ENCODE measurements at places on chromosomes 2 and 18.
A peak's percentile ranks its signal among the peaks of the same experiment; 100 is the strongest.

DNA sequence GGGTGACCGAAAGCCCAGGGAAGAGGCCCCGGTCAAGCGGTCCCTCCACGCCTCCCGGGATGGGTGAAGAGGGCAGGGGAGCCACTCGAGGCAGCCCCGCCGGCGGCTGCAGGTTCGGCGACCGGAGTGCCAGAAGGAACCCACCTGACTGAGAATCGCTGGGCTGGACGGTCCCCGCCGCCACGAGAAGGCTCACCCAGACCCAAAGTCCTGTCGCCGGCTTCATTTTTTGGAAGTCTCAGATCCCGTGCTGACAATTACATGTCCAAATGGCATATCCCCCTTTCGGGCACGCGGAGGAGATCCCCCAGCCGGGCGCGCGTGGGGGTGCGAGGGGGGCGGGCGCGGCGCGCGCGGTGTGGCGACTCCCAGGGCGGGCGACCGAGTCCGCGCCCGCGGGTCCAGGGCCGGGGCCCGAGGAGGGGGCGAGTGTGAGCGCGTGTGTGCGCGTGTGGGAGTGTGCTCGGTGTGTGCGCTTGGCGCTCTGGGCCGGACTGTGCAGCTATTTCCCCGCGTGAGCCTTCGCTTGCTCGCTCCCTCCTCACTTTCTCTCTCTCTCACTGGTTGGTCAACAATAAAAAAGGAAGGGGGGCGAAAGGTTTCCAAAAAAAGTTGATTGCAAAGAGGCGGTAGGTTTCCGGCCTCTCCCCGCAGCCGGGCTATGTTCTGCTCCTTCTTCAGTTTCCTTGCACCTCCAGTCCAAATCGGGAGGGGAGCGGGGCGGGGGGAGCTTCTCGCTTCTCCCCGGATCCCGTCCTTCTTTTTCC lies at the start of gene ERBB4:
TSS of gene ERBB4 (minus strand) at position 498 of the 767 bp plus-strand sequence. CDS start at position 226, 272 bp downstream.
- peak; percentile 50 for DNase-seq

DNA sequence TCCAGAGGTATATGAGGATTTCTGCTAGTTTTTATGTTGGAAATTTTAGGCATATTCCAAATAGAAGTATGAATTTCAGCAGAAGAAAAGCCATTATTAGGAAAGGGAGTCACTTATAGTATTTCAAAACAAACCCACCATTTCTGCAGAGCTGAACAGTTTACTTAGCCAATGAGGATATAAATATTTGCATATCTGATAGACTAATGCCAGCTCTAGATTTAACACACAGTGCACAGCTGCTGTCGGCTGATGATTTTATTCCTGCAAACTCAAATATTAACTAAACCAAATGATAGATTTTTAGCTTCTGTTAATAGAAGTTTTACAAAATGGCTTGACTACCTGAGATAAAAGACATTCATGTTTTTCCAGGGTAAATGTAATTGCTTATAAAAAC lies 375.8 kb upstream of the FANCL start:
- no peak for DNase-seq

- DNase-seq, result no peak
These were observed 36.8 kb upstream of the MAPRE3 start for GRCh38 chr2:26933431-26934334.

DNA sequence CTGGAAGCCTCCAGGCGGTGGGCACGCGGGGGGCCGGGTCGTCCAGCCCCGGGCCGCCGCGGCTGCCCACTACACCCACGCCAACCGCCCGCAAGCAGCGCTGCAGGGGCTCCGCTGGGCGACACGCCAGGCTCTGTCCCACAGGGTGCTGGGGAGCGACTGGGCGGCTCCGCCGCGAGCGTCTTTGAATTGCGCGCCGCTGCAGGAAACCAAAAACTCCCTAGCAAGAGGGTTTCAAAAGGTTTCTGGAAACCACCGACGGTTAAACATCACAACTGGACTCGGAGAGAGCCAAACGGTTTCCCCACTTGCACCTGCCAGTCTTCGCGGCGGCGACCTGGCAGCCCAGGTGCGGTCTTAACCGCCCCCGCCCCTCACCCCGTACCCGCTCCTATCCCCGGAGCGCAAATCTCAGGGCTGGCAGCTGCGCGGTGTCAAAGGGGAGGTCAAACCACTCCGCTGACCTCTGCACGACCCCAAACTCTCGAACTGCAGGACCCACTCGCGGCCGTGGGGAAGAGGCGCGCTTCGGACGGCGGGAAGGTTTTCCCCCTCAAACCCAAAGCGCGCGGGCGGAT lies 1.0 kb downstream of the CXCR4 start:
- no peak for DNase-seq

DNA sequence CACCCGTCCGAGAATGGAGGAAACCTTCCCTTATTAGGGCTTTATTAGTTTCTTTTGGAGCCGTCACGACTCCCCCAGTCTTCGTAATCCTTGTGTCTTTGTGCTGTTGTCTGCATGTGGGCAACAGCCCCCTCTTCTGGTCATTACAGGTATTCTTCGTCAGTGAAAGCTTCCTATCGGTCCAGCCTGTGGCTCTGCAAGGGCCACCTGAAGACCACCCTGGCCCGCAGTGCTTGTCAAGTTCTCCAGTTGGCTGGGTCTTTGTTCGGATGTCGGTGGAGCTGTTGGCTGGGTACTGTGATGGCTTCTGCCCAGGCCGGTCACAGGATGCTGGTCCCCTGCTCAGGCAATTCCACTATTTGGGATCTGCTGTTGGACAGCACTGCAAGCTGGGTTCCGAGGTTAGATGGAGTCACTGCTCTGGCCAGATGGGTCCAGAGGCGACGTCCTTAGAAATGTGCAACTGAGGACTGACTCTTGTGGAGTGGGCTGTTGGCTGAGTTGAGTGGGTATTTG lies 19.2 kb downstream of the E2F6 start:
- DNase-seq, result peak; percentile 59

DNA sequence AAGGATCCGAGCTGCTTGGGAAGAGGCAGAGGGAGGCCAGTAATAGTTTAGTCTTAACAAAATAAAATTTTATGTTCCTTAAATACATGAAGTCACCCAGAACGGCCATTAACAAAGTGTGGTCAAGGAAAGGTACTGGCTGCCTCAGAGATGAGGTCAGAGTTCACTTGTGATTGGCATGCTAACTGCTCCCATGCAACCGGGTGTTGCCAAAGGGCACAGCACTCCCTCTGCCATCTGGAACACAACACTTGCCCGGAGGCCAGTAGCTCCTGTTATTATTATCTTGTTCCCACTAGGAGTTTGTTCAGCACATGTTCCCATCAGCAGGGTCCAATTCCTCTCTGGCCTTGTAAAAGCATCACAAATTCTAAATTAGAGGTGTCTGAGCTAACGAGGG lies 207.0 kb downstream of the CYP26B1 start:
- no peak for DNase-seq

GRCh38 chr2:212523756-212524155 lies 14.8 kb downstream of the ERBB4 start:
- DNase-seq, result no peak

DNA sequence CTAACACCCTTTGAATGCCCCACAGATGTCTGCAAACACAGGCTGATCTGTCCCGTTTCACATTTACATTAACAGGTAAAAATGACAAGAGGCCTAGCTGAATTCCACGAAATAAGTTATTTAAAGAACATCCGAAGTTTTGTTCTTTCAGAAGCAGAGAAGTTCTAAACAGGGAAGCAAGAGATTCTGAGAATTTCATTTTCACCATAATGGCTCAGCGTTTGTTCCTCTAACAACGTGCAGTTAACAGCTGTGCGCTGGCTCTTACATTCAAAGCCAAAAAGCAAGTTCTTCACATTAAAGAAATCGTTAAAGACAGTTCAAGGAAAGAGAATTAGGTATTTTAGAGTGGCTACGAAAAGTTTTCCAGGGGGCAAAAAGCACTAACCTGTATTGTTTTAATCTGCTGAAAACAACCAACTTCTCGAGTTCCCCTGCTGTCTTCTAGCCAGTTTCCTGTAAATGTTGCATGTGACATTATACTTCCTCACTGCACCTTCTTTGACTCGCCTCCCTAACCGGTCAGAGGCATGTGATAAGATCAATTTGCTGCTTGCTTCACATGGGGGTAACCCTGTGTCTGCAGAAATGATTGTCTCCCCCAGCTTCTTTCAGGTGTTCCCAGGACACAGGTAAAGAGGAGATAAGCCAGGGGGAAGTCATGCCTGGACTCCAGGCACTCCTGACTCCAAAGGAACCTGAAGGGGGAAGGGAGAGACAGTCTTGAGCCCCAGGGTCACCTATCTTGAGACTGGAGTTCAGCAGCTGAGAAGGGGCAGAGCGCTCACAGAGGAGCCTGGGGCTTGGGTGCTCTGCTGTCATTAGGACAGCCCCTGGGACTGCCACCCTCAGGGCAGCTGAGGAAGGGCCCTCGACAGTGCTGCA lies 36.8 kb upstream of the WIPF1 start:
- DNase-seq, result no peak

DNA sequence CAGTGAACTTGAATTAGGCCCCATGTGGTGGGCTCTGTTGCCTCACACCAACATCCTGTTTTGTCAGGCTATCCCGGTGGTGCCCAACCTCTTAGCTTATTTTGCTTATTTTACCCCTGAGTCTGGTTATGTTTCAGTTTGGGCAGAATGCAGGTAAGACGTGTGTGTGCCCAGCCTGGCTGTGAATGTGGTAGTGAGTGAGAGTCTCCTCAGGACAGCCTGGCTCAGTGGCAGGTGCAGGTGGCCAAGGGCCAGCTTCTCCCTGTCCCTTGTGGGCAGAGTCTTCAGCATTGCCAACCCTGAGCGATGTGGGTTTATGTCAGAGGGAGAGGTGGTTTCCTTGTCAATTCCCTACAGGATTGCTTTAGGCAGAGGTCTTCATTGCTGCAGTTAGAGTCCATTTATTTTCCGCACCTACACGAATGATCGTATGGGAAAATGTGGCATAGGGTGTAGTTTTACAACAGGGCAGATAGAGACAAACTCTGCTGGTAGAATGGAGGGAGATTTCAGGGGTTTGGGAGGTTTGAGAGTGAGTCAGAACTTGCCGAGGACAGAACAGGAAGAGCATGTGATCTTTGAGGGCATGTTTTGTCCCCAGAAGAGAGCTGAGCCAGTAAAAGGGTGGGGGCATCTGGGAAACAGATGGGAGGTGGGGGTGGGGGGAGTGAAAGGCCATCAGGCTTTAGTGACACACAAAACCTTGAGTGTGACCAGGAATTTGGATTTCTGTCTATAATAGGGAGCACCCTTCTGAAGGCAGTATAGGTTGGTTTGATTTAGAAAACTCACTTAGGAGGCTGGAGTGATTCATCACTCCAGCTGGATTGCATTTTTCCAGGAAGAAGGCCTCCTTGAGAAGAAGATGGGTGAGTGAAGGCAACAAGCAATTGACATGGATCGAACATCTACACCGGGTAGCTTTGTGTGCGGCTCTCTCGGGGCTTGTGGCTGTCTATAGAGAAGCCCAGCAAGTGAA lies 156.2 kb upstream of the CELF4 start:
- DNase-seq, result no peak

GRCh38 chr18:6024745-6025248 lies 129.5 kb upstream of the TMEM200C start:
- no peak for DNase-seq

GRCh38 chr2:132627536-132627935 lies 42.5 kb downstream of the LYPD1 start:
- no peak for DNase-seq

DNA sequence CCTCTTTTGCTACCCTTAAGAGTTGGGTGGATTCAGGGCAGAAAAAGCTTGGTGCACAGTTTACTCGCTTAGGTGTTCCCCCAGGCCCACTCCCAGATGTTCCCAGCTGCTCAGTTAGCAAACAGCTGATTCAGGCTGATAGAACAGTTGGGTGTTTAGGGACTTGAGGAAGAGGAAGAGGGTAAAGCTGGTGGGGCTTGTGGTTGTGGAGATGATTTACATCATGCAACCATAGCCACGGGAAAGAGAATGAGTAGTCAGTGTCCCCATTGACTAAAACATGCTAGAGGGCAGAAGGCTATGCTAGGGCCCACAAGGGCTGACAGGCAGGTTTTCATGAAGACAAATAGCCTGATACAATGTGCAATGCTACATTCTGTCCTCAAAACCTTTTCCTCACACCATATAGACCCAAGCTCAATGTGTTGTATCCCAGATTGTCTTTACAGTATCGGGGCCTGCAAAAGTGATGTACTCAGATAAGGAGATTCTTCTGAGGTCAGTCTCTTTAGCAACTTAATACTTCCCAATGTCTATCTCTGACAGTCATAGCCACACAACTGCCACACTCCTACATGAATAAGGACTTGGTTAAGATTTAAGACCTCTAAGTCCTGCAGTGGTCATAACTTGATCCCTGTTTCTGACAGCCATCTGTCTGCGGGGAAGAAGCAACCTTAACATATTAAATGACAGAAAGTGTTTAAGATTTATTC lies 15.6 kb downstream of the COLEC12 start:
- DNase-seq, result no peak

DNA sequence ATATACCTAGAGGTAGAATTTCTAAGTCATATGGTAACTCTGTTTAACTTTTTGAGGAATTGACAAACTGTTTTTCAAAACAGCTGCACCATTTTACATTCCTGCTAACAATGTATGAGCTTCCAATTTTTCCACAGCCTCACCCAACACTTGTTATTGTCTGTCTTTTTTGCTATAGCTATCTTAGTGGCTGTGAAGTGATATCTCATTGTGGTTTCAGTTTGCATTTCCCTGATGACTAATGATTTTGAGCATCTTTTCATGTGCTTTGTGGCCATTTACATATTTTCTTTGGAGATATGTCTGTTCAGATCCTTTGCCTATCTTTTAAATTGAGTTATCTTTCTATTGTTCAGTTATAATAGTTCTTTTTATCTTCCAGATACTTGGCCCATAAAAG lies 273.8 kb downstream of the AGPS start:
- no peak for DNase-seq

- DNase-seq, result no peak
These were observed 121.6 kb downstream of the VAPA start for GRCh38 chr18:10035281-10035991.

DNA sequence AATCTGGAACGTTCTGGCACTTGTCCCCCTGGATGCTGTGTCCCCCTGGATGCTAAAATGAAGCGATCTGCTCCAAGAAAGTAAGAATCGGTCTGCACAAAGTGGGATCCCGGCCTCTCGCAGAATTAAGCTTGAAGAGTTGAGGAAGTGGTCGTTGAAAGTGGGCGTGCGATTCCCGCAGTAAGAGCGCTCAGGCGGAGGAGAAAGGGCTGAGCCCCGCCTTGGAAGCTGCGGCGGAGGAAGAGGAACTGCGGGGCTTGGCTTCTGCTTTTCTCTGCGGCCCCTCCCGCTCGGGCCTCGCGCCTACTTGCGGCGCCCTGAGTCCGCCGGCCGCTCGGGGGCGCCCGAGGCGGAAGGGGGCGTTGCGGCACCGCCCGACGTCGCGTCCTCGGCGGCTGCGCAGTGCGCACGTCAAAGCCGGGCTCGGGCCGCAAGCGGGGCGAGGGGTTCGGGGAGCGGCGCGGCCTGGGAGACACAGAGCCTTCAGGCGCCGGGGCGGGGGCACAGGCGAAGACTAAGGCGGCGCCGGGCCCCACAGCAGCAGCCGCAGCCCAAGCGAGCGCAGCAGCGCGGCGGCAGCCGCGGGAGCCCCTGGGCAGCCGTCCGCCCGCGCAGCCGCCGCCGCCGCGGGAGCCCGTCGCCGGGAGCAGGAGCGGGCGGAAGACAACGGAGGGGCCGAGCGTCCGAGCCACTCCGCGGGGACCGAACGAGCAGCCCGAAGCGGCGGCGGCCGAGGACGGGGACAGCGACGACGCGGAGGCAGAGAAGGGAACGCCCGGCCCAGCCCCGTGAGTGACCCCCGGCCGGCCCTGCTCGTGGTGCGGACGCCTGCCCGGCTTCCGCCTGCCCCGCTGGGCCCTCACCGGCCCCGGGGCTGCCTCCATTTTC lies at the start of gene CAB39:
TSS of gene CAB39 (plus strand) at position 400 of the 888 bp plus-strand sequence. CDS start 47,160 bp downstream, outside the sequence.
- peak; percentile 83 for DNase-seq

- no peak for DNase-seq
These were observed 41.2 kb downstream of the KIAA2012 start for GRCh38 chr2:202114291-202114690.

All from anterior cingulate cortex (tissue), 58 donors.